ENCODE measurements at places on chromosomes 4 and X.

DNA sequence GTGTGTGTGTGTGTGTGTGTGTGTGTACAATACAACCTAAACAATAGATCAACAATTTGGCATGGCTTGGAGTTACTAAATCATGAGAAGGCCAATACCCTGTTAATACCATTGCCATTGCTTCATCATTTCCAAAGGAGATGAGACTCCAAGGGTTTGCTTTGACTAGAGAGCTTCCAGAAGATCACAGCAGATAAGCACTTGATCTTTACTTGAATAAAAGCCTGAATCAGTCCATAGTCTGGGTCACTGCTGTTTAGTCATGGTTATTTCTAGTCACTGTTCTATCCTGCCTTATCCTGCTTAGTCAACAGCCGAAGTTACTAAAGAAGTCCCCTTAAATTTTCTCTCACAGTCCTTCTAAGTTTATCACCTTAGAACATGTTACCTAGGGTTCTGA lies 58.2 kb downstream of the RAB40AL start:
- DNase-seq, result no peak

DNA sequence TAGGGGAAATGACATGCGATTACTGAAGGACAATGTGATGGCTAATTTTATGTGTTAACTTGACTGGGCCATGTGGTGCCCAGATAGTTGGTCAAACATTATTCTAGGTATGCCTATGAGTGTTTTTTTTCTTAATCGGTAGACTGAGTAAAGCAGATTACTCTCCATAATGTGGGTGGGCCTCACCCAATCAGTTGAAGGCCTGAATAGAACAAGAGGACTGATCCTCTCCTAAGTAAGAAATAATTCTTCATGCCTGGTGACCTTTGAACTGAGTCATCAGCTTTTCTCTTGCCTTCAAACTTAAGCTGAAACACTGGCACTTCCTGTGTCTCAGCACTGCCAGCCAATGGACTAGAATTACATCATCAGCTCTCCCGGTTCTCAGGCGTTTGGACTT lies 164.0 kb upstream of the FGF13 start:
- no peak for DNase-seq

- no peak for DNase-seq
These were observed 7.1 kb downstream of the ATP5ME start for GRCh38 chr4:666822-667544.

GRCh38 chrX:41692162-41692749 lies 3.5 kb downstream of the GPR34 start:
- peak; percentile 79 for DNase-seq

DNA sequence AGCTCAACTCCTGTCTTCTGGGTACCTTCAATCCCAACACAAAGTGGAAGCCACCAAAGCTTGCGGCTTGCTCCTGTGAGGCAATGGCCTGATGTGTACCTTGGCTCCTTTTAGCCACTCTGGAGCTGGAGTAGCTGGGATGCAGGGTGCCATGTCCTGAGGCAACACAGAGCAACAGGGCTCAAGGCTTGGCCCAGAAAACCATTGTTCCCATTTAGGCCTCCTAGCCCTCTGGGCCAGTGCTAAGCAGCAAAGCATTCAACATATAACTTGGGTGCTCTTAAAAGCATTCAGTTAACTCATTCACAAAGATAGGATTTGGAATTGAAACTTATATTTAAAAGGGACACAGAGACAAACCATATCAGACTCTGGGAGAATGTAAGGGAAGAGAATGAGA lies 194.5 kb upstream of the ARHGEF9 start:
- no peak for DNase-seq

GRCh38 chr4:36218121-36218520 lies 26.2 kb downstream of the ARAP2 start:
- no peak for DNase-seq

DNA sequence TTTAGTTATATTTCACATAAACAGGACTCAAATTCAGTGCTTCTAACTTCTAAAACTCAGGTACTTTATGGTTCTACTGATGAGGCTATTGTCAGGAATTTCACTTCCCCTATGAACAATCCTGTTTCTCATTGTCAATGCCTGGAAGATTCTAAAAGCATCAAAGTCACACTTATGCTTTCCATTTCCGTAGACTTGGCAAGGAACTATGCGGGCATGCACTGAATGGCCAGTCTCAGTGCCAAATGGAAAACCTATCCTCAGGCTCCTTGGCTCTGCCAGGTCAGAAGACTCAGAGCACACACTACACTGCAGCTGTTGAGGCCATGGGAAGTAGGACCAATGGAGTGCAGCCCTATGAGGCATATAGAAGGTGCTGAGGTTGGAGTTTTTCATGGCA lies 97.0 kb upstream of the PTPN13 start:
- DNase-seq, result no peak

DNA sequence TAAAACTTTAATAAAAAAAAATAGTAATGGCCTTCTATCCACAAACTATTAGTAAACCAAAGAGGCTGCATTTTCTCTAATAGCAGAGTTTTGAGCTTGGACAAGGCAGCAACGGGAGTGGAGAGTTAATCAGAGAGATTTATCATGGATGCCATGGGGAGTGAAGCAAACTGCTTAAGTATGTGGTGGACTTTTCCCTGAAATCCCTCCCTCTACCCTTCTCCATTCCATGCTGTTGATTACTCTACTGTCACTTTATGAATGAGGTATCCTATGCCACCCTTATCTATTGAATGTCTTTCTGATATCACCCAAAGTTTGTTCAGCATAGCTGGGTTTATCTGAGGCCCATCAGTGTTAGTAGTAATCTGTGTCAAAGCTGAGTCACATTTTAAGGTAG lies 335.6 kb upstream of the TRAM1L1 start:
- no peak for DNase-seq

All from choroid plexus epithelial cell (primary cell).